GM04503 (cell line): ENCODE measurements at places on chromosomes 3 and 15.

GRCh38 chr3:11498646-11499045 is 145.1 kb downstream of the VGLL4 start:
- DNase-seq, result no peak

- DNase-seq, result peak; percentile 45
Observed at GRCh38 chr3:30140356-30141075, 465.9 kb upstream of the TGFBR2 start.

DNA sequence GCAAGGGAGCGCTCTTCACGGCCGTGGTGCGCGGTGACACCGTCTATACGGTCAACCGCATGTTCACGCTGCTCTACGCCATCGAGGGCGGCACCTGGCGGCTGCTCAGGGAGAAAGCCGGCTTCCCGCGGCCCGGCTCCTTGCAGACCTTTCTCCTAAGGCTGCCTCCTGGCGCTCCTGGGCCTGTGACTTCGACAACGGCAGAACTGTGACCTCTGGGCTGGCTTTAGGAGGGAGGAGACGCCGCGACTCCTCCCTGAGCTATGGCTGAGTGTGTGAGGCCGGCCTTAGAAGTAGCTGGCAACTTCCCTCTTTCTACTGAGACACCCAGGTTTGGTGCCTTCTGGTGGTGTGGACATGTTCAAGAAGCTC is 1.4 kb downstream of the KBTBD13 start:
- DNase-seq, result no peak

- DNase-seq, result no peak
Observed at GRCh38 chr3:47872916-47873315, 70.0 kb downstream of the DHX30 start.

GRCh38 chr15:35622641-35623340 is 76.8 kb upstream of the DPH6 start:
- DNase-seq, result no peak

DNA sequence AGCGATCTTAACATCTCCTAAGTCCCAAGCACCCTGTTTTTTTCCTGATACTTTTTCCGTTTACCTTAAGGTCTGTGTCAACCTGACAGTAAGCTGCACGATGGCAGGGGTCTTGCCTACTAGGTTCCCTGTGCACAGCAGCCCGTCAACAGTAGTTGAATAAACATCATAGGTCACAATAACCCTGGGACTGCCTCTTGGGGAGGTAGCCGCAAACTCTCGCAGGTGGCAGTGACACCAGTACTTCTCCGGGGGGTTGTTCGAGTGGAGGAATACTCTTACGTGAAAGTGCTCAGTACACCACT is 365 bp upstream of the PDCD6IP start:
- no peak for DNase-seq

DNA sequence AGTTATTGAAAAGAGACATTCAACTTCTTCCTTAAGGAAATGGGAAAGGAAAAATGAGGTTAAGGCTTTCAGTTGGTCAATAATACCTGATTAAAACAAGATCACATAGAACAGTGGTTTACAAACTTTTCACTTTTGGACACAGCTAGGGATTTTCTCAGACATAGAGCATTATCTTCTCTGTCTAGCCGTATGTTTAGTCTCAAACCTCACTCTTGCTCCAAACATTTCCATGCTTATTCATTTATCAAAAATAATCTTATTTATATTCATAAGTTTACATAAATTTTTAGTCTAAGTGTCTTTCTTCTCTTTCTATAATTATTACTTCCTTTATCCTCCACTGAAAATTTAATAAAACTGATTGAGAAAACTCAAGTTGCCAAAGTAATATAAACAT is 114.2 kb upstream of the AZI2 start:
- no peak for DNase-seq

- no peak for DNase-seq
Observed at GRCh38 chr15:56194035-56194434, 49.6 kb downstream of the RFX7 start.

DNA sequence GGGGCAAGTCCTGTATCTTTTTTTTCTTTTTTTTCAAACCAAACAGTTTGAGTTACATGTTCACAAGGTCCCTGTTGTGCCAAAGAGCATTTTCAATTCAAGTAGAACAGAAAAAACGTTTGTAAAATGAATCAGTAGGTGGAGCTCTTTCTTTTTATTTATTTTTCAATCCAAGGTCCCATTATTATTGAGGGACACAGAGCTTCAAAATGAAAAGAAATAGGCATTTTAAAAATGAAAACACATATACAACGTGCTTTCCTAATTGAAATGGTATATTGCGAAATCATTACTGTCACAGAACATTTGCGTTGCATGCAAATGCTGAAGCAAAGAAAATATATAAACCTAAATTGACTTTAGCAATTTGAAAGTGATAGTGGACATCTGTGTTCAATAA is 711.0 kb downstream of the MECOM start:
- peak; percentile 1 for DNase-seq

GRCh38 chr3:124258057-124258500 is 266.2 kb upstream of the ROPN1 start:
- DNase-seq, result no peak

DNA sequence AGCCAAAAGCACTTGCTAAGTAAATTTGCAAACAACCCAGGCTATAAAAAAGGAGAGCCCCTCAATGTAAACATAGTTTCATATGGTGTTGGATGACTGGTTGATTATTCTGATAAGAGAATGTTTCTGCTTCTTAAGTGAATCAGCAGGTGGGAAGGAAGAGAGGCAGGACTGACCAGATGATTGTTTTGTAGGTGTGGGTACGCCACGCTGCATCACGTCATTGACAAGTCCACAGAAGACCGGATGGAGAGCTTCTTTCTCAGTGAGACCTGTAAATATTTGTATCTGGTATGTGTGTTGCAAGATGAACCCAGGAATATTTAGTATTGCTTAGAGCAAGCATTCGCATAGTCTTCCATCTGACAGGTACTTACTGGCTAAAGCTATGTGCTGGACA is 23.4 kb downstream of the EDEM1 start:
- DNase-seq, result no peak

DNA sequence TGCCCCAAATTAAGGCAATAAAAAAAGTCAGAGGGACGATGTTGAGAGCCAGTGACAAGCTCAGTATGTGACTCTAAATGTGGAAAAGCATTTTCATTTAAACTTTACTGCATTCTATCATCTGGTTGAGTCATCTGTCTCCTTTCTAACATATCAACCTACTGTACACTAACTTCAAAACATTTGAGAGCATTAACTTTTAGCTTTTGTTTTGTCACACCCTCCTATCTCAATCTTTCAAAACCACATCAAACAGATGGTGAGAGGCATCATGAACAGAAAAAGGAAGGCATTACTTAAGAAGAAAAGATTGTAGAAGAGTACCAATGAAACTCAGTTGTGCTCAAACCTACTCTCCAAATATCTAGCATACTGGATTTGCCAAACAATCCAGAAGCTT is 4.8 kb downstream of the LRRC58 start:
- DNase-seq, result peak; percentile 1

DNA sequence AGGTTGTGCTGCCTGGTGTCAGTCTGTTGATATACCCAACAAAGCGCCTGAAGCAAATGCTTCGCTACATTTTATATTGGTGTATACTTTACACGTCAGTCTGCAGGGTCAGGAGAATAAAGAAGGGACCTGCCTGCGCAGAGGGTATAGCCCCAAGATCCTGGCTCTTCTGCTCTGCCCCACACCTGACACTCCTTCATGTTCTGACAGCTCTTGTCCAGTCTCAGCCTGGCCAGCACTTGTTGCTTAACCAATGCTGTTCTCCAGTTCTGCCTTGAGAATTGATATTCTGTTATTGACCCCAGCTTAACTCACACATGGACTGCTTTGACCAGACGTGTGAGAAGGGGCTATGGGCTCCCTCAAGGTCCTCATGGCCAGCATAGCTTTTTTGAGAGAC is 35.8 kb upstream of the BSN start:
- no peak for DNase-seq

DNA sequence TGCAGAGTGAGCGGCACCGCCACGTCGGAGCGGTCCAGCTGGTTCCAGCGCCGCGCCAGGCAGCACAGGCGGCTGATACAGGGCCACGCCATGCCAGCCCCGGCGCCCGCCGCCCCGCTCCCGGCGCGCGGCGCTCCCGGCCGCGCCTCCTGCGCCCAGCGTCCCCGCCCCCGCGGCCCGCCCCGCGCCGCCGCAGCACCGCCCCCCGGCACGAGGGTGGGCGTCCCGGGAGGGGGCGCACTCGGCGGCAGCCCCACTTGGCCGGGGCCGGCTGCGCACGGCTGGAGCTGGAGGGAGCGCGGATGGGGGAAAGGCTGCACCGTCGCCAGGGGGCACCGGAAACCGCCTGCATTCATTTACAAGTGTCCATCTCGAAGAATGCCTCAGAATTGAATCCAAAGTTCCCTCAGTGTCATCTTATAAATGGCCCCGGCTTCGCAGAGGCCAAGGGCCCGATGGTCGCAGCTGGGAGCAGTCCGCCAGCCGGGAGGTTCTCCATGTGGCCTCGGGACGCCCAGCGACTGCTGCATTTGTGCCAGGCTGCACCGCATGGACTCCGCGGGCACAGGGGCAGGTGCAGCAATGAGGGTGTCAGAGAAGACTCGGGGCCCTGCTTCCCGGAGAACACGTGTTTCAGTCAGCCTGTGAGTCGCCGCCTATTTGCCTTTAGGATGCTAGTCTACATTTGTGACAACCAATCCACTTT is at the start of gene MAP6D1:
Gene MAP6D1 (minus strand): TSS at position 122 of the 706 bp plus-strand sequence. CDS start 30 bp downstream, at position 92.
- no peak for DNase-seq

DNA sequence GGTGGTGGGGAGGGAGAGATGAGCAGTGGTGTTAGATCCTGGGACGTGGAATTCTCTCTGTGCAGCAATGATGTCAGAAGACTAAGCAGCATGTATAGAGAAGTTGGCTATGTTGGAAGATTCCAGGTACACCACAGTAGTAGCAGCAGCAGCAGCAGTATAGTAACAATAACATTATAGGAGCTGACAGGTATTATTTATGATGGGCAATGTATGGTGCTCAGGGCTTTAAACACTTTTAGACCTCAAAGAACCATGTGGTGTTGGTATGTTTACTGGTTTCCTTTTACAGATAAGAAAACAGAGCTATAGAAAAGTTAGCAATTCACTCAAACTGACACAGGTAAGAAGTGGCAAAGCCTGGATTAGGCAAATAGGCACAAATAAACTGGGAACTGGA is 103.9 kb downstream of the CCNL1 start:
- no peak for DNase-seq

GRCh38 chr15:101625184-101625583 is 27.0 kb downstream of the TM2D3 start:
- DNase-seq, result no peak

DNA sequence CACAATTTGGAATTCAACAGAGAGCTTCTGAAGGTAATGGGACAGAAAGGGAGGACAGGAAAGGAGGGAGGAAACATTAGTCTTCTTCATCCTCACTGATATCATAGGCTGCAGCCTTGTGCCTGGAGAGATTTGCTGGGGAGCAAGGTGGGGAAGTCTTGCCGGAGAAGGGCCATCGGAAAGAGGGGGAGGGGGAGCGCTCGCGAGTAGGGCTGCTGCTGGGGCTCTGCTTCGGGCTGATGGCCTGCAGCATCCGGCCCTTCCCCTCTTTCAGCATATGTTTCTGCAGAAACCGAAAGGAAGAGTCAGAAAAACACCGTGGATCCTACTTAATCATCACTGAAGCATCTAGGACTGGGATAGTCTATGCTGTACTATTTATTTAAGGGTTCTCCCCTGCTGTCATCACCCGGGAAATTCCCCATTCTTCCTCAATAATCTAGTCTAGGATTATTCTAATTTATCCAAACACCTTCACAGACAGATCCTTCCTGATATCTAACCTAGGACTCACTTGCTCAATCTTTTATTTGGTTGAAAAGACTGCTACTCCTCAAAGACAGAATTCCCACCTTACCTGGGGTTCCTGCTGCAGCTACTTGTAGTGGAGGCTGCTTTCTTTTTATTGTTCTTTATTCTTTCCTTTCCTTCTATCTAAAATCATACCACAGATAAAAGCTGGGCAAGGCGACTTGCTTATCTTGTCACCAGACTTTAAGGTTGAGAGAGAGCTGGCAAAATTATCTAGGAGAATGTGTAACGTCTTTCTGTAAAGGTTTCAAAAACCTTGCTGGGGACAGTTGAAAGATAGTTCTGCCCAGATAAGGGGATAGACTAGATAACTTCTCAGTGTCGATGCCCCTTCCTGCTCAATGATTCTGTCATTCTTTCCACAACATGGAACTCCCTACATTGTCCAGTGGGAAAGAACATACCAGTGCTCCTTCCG is 22.6 kb downstream of the SLC51A start:
- DNase-seq, result no peak

- DNase-seq, result no peak
Observed at GRCh38 chr15:67783303-67783702, 42.0 kb upstream of the SKOR1 start.

DNA sequence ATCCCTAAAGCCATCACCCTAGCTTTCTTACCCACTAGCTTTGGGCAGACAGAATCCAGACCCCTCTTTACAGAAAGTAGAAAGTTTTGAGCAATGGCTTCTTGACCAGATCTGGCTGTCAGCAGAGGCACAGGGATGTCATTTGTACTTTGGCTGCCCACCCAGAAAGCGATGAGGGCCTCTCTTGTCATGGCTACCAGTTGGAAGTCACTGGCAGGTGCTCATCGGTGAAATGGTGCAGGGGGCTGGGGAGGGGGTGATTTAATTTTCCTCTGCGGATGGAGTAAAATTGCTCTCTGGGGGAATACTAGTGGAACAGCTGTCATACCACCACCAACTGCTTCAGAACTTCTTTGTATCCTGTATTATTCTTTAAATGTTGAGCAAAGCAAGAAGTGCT is 393.7 kb downstream of the LSAMP start:
- no peak for DNase-seq

DNA sequence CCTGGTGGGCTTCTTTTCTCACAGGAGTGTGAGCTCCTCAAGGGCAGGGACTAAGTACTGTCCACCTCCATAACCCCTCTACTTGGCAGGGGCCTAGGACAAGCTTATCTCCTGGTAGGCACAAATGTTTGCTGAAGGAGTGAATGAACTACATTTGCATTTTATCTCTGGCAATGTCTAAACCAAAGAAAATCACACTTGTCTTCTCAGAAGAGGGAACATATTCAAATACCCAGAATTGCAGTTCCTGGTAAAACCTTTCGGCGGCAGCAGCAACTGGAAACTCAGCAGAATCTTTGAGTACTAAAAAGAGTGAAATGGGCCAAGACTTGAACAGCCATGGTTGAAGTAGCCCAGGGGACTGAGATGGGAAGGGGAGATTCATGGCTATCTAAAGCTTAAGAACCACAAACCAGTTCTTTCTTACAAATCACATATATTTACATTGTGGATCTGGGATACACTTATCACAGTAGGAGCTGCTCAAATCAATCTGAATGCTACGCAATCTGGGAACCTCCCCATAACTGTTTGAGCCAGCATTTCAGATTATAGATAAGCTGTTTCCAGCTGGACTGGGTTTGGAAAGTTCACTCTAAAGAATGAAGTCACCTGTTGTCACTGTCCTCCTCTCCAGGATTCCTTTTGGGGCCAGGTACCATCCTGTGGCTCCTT is 18.7 kb upstream of the PTPN9 start:
- DNase-seq, result no peak

- DNase-seq, result no peak
Observed at GRCh38 chr3:59234884-59235633, 185.2 kb upstream of the CFAP20DC start.

GRCh38 chr15:99474909-99475753 is 90.7 kb upstream of the MEF2A start:
- DNase-seq, result no peak

- no peak for DNase-seq
Observed at GRCh38 chr3:172259111-172259541, 189.1 kb downstream of the GHSR start.
